ENCODE measurements at places on chromosomes 2 and 18. TPM values are rescaled to one million over a fixed set of nuclear protein-coding genes. Genes with fewer than 3 reads are reported as not detected.

DNA sequence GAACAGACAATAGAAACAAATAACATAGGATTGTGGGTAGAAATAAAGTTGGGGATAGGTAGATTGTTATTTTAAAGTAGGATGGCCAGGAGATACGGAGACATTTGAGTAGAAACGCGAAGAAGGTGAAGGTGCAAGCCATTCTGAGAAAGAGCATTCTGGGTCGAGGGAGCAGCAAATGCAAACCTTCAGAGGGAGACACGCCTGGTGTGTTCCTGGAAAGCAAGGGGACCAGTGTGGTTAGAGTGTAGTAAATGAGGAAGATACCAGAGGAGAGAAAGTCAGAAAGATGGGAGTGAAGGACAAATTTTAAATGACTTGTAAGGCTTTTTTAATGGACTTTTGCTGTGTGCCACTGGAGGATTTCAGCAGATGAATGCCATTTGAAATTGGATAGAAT is 1.7 kb downstream of the CYP20A1 start:
- no peak for DNase-seq

- DNase-seq = no peak
Observed at GRCh38 chr18:79275992-79276391, 119.7 kb upstream of the NFATC1 start.

TRIM54 gene
- 65.9 TPM for total RNA-seq

TCF7L1 gene
- total RNA-seq = 1.5 TPM

DNA sequence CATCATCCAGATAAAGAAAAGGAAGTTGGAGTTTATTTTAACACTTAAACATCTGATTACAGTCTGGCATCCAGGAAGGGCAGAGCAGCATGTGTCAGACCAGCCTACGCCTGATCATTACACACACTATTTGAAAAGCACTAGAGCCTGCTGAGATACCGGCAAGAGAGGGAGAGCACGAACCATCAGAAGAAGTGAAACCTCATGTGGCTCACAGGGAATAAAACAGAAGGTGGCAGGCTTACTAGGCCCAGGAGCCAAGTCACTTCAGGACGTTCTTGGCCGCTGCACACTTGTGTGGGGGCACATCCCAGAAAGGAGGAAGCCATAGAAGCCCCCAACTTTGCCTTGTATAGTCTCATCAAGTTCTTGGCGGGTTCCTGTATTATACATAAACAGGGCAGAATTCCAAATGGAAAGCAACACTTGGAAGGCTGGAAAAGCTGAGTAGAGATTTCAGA is 105.5 kb downstream of the UGGT1 start:
- peak; percentile 55 for DNase-seq

DNA sequence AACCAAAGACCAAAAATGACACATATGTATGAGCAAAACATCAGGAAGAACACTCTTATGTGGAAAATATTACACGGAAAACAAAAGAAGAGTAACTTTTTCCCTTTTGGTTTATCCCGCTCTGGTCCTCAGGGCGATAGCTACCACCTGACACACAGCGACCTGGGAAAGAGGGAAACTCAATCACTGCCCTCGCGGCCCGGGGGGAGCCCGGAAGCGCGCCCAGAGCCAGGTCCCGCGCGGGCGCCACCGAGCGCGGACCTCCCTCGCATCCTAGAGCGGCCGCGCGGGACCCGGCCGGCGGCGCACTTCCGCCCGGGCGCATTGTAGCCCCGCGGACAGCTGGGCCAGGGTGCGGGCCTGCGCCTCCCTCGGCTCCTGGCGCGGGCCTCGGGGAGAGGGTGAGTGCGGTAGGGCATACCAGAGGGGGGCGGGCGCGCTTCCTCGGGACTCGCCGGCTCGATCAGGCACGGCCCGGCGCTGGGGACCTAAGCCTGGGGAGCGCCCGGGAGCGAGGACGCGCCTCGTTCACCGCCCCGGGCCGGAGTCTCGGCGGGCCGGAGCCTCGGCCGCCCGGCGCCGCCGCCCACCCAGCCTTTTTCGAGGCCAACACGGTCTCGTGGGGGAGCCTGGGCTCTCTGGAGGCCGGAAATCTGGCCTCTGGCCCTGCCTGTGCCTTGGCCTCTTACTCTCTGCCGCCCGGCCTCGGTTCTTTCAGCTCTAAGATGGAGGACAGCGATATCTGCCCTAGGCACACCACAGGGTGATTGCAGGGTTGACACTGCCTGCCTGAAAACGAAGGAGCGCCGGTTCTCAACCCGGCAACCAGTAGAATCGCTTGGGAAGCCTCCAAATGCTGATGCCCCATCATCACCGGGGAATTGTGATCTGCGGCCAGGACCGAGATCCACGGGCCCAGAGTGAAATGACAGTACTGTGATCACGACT is at the start of gene ELAC1:
ELAC1 (plus strand) TSS at position 327 of the 948 bp plus-strand sequence. CDS start 6,365 bp downstream, outside the sequence.
- DNase-seq = peak; percentile 81

ASB1 gene
- 16.7 TPM for total RNA-seq

- peak; percentile 75 for DNase-seq
Observed at GRCh38 chr18:70489986-70490933, 201.4 kb downstream of the SOCS6 start.

GRCh38 chr2:201500534-201500933 is 49.0 kb downstream of the STRADB start:
- DNase-seq = no peak

HOXD1 gene
- total RNA-seq = not detected

POLE4 gene
- 19.9 TPM for total RNA-seq
